ENCODE measurements at places on chromosomes 1 and 21.

GRCh38 chr1:174956976-174957375 lies 42.8 kb upstream of the CACYBP start:
- DNase-seq, result no peak

DNA sequence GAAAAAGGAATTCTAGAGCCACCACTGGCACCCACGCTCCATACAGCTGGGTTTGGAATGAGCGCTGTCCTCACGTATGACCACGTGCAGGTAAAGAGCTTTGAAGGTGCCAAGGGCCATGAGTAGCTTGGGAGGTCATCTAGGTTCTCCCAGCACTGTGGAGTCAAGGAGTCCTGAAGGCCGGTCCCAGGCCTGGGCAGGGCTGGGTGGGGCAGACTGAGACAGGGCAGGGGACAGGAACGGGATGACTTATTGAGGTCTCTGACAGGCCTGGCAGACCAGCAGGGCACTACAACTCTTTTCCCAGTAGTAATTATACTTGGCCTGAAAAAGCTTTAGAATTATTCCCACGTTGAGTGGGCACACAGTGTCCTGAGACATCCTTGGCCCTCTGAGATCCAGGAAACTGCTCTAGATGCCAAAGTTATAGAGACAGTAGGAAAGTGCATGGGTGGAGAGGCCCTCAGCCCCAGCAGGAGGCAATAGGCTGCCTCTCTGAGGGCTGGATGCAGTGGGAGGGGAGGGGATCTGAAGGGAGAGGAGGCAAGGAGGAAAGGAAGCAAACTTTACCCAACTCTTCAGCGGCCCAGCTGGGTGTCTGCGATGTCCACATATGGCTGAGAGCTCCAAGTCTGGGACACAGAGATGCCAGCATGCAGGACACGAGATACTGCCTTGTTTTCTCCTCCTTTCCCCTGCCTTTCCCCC lies 1.8 kb upstream of the CDA start:
- no peak for DNase-seq

- no peak for DNase-seq
Measured at GRCh38 chr1:51620470-51620869, 3.6 kb downstream of the OSBPL9 start.

DNA sequence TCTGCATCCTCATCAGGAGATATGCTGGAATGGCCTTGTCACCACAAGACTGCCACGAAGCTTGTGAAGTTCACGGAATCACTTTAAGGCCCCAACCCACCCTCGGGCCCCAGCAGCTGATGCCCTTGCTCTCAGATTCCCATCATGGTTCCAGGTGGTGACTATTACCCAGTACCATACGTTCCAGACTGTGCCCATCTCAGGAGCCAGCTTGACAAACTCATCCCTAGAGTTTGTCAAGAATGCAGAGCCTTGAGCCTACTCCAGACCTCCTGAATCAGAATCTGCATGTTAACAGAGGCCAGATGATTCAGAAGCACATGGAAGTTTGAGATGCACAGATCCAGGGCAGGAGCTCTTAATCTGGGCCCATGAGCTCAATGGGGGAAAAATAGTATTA lies 53.9 kb upstream of the RBM15 start:
- DNase-seq, result no peak

GRCh38 chr1:93344886-93345632 lies 648 bp upstream of the DR1 start:
- DNase-seq, result peak; percentile 91

DNA sequence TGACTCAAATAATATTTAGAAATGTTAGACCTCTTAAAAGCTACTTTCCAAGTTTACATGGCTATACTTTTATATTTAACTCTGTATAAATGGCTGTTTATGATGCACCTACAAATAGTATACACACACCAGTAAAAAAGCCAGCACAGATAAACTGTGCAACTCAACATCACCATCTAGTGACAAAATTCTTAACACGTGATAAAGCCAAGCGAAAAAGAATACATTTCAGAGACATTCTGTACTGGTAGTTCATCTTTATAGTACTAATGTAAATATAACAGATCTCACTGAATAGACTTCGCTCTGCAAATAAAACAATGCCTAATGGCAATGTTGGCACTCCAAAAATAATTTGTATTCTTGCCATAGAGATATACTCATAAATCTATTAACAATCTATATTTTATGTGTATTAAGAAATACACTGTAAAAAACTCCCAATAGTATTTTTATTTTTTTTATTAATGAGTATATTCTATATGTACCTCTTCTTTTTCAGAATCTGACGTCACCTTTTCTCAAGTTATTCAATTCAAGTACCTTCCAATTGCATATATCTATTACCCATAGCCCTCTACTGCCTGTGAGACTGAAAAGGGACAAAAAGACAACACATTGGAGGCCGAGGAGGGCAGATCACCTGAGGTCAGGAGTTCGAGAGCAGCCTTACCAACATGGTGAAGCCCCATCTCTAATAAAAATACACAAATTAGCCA lies 100.2 kb downstream of the DPYD start:
- no peak for DNase-seq

- no peak for DNase-seq
Measured at GRCh38 chr1:202681736-202682420, 28.4 kb downstream of the SYT2 start.

- no peak for DNase-seq
Measured at GRCh38 chr1:66489151-66489550, 44.8 kb upstream of the SGIP1 start.

DNA sequence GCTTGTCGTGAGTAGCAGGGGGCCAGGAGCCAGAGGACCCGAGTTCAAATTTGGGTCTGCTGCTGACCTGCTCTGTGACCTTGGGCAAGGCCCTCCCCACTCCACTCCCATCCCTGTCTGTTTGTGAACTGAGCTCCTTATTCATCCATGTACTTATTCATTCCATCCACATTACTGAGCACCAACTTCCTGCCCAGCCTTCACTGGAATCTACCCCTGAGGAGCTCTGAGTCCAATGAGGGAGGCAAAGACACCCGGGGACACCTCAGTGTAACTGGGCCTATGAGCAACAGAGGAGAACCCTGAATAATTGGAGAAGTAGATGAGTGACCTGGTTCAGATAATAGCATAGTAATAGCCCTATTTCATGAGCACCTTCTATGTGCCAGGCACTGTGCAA lies 8.9 kb downstream of the BSND start:
- DNase-seq, result no peak

GRCh38 chr1:42913426-42914091 lies 45.1 kb downstream of the SLC2A1 start:
- DNase-seq, result peak; percentile 99

- no peak for DNase-seq
Measured at GRCh38 chr1:5901150-5901549, 91.1 kb downstream of the NPHP4 start.

GRCh38 chr1:101697072-101697471 lies 299.7 kb downstream of the OLFM3 start:
- DNase-seq, result peak; percentile 2

GRCh38 chr1:174118751-174119150 lies 40.6 kb upstream of the RABGAP1L start:
- no peak for DNase-seq

GRCh38 chr21:42049578-42050430 lies 21.3 kb upstream of the UMODL1 start:
- no peak for DNase-seq

DNA sequence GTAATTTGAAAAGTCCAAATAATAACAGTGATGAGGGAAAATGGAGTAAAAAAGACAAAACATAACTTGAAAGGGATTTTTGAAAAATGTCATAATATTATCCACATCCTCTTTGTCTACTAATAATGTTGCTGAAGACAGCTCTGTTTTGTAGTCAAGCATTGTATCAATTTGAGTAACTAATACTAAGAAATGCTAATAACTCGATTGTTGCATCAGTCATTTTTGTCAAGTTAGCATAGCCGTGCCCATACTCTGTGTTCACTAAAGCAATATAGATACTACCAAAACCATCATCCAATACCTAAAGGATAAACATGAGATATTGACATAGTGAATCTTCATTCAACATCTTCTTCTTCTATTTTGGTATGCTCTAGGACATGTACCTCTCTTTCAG lies 17.3 kb downstream of the PDC start:
- no peak for DNase-seq

- DNase-seq, result no peak
Measured at GRCh38 chr1:57572016-57572415, 148.2 kb upstream of the DAB1 start.

DNA sequence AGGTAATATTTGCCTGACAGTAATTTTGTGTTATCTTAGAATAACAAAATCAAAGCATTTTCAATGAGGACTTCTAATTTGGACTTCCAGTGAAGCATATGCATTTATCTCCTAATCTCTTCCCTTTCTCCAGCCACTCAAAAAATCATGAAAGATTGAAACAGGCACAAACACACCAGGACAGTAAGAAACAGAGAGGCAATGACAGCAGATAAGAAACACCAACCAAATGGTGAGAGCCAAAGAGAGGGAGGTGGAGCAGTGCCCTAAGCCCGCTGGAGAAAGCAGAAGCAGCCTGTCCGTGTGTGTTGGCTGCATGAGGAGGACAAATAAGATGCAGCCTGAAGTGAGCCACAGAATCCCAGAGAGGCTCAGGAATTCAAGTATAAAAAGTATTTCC lies 39.0 kb downstream of the SLC44A3 start:
- DNase-seq, result no peak

GRCh38 chr1:7916501-7916830 lies 24.2 kb downstream of the TNFRSF9 start:
- DNase-seq, result no peak

- no peak for DNase-seq
Measured at GRCh38 chr1:224087286-224087794, 26.6 kb upstream of the FBXO28 start.

DNA sequence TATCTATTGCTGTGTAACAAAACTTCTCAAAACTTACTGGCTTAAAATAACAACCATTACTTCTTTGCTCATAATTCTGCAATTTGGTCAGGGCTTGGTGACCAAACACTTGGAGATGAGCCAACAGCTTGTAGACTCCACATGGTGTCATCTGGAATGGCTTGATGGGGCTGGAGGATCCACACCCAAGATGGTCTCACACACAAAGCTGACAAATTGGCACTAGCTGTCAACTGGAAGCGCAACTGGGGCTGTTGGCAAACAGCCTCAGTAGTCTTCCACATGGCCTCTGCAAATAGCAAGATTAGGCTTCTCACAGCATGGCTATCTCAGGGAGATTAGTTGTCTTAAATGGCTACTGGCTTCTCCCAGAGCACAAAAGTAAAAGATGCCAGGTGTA lies 27.1 kb upstream of the MTF2 start:
- no peak for DNase-seq

DNA sequence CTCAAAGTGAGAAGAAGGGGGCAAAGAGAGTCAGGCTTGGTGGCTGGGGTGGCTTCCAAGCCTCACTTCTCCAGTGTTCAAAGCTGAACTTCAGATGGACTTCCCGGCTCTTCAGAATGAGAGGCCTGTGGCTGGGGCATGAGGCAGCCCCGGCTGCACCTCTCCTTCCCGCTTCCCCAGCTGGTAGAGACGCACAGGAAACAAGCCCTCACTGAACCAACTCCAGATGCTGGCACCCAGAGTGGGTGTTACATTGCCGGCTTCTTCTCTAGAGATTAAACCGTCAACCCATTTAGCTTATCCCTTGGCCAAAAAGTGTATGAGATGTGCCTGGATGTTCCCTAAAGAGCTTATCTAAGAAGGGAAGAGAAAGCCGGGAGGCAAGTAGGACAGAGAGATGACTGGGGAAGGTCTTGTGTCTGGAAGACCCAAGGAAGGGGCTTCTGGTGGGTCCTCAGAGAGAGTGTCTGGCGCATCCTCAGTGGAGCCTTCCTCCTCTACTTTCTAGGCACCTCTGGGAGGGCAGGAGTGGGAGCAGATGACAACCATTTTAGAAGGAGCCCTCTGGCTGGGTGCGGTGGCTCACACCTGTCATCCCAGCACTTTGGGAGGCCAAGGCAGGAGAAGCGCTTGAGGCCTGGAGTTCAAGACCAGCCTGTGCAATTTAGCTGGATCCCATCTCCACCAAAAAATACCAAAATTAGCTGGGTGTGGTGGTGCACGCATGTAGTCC lies 2.0 kb downstream of the ADAMTSL4 start:
- DNase-seq, result no peak

- no peak for DNase-seq
Measured at GRCh38 chr1:220325306-220325995, 53.2 kb upstream of the RAB3GAP2 start.

DNA sequence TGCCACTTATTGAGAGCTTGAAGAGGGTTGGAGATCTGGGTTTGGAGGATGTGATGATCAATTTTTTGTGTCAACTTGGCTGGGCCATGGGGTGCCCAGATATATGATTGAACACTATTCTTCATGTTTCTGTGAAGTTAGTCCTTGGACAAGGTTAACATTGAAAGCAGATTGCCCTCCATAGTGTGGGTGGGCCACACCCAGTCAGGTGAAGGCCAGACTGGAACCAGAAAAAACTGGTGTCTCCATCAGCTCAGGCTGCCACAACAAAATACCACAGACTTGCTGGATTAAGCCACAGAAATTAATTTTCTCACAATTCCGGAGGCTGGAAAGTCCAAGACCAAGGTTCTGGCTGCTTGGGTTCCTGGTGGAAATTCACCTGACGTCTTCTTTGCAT lies 7.5 kb downstream of the CLDN14 start:
- DNase-seq, result no peak

DNA sequence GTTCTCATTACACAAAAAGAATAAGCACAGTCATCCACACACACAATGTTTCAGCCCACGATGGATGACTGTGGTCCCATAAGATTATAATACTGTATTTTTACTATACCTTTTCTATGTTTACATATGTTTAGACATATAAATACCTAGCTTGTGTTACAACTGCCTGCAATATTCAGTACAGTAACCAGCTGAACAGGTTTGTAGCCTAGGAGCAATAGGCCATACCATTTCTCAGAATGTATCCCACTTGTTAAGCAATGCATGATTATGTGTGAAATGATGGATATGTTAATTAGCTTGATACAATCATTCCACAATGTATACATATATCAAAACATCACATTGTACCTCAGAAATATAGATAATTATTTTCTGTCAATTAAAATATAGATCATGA lies 33.2 kb upstream of the SAMD13 start:
- DNase-seq, result peak; percentile 80

GRCh38 chr1:23742670-23743286 lies 493 bp upstream of the ELOA start:
- peak; percentile 61 for DNase-seq

- no peak for DNase-seq
Measured at GRCh38 chr1:16724718-16725438, 15.4 kb upstream of the RNU1-4 start.

Measured in NCI-H510A treated with DMSO at 0.1 percent for 48 hours (cell line).